ENCODE measurements at places on chromosomes 1 and 21.

GRCh38 chr1:218656301-218657037 lies 311.3 kb downstream of the TGFB2 start:
- DNase-seq = no peak

GRCh38 chr21:26169611-26170470 lies 729 bp downstream of the APP start:
- peak; percentile 82 for DNase-seq

DNA sequence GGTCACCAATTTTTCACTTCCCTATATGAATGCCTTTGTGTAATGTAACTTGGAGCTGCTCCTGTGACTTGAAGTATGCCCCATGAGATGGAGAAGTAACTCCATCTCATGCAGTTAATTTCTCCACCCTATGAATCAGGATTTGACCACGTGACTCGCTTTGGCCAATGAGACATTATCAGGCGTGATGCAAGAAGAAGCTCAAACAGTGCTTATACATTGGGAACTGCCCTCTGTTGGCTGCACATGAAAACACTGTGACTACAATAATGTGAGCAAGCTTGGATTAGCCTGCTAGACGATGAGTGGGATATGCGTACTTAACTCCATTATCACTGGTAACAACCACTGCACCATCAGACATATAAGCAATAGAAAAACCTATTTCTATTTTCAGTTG lies 684.4 kb downstream of the PLA2G4A start:
- no peak for DNase-seq

- no peak for DNase-seq
These were observed 50.5 kb downstream of the DMAP1 start for GRCh38 chr1:44263568-44264450.

DNA sequence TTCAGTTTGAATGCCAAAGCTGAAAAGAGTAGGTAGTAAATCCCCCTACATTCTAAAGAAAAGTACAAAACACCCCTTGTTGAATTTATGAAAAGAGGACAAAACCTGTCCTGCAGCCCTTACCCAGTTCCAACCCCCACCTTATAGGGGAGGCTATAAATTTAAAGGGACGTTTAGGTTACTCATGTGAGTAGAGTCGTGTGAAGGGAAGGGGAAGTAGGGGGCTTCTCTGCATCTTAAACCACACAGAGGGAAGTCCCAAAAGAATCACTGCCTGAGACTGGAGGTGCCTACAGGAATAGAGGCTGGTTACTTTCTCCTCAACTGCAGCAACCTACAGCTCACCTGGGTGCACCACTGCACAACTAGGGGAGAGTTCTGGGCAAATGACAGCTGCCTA lies 36.7 kb upstream of the KIRREL1 start:
- no peak for DNase-seq

- DNase-seq = no peak
These were observed 2.4 kb downstream of the BLACAT1 start for GRCh38 chr1:205453466-205453865.

DNA sequence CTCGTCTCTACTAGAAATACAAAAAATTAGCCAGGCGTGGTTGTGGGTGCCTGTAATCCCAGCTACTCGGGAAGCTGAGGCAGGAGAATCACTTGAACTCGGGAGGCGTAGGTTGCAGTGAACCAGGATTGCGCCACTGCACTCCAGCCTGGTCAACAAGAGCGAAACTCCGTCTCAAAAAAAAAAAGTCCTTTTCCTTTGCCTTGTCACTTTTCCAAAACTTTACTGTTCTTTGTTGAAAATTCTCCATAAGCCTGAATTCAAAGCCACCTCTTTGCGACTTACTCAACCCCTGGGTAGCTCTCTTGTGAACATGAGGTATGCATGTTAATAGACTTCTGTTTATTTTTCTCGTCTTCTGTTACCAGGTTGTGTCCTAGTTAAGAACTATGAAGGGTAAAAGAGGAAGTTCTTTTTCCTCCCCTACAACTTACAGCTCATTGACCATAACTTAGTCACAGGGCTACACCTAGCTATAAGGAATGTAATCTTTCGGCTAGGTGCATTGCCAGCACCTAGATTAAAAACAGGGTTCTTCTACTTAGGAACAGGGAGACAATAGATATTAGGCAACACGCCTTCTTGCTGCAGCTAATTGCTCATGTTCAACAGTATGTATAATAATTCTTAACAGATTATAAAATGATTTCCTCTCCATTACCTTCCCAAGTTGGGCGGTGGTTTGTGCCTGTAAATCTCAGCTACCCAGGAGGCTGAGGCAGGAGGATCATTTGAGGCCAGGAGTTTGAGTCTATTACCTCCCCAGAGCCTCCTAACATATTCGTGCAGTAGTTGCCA lies 40.9 kb downstream of the PTAFR start:
- no peak for DNase-seq

- peak; percentile 34 for DNase-seq
These were observed 13.9 kb downstream of the PLA2G2F start for GRCh38 chr1:20153000-20153418.

- DNase-seq = no peak
These were observed 118.3 kb downstream of the FMN2 start for GRCh38 chr1:240210026-240210425.

- DNase-seq = no peak
These were observed 5.5 kb downstream of the KLHDC7A start for GRCh38 chr1:18486195-18486594.
